Substantia nigra (tissue), 51 donors: ENCODE measurements at places on chromosomes 16 and 17.

- no peak for DNase-seq
These were observed 128.9 kb downstream of the BRIP1 start for GRCh38 chr17:61734466-61734865.

DNA sequence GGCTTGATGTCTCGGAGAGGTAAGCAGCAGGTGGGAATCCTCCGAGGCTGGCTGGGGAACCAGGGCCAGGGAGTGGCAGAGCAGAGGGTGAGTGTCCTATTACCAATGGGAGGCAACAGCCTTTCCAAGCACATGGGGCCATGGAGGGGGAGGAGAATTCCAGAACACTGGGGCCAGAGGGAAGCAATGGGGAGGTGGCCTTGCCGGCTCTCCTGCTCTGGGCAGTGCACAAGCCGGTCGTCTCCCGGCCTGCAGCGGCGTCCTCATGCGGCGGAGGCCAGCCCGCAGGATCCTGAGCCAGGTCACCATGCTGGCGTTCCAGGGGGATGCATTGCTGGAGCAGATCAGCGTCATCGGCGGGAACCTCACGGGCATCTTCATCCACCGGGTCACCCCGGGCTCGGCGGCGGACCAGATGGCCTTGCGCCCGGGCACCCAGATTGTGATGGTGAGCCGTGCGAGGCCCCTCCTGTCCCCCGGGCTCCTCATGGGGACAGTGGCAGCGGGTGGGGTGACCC lies 21.9 kb downstream of the SGSH start:
- DNase-seq = no peak

GRCh38 chr17:12538003-12538402 lies 127.7 kb upstream of the MYOCD start:
- DNase-seq = no peak

DNA sequence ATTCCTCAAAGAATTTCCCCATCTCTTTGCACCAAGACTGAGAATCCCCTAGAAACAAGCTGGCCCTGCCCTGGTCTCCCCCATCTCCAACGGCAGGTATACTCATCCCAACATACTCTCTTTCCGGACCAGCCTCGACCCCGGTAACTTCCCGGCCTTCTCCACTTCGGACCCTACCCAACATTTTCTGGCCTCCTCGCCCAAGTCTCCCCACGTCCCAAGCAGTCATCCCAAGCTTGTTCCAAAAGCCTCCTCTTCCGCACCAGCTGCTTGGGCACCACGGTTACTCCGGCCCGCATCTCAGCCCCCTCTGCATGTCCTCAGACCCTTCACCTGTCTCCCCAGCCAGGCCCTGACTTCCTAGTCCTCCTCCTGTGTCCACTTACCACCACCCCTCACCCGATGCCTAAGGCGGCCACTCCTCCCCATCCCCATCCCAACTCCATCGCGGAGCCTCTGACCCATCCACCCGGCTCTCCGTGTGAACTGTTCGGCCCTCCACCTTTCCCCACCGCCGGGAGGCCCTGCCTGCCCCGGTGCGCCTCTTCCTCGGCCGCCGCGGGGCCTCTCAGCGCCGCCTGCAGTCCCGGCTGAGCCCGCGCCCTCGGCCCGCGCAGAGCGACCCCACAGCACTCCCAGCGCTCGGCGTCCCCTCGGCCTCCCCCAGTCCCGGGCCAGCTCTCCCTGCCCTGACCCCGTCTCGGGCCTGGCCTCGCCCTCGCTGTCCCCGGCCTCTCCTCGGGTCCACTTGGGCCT lies 994 bp downstream of the PITPNA start:
- DNase-seq = no peak

DNA sequence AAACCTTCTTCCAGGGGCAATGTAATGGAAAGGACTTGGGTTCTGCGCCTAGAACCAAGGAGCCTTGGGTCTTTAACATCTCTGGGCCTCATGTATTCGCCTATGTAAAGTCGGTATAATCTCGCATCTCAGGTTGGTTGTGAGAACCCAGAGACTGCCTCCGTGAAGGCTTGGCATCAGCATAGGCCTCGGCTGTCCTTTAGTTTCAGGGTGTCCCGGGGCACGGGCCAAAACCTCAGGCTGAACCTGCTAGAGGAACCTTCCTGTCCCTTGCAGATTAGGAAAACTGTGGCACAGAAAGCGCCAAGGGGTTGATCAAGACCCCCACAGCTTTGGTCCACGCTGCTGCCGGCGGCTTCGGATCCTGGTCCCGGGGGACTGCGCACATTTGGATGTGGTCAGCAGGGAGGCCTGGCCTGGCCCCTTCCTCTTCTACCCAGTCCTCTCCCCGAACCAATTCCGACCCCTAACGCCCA lies 772 bp upstream of the PHAF1 start:
- DNase-seq = no peak

GRCh38 chr17:19398301-19399181 lies 11.6 kb upstream of the MFAP4 start:
- no peak for DNase-seq

DNA sequence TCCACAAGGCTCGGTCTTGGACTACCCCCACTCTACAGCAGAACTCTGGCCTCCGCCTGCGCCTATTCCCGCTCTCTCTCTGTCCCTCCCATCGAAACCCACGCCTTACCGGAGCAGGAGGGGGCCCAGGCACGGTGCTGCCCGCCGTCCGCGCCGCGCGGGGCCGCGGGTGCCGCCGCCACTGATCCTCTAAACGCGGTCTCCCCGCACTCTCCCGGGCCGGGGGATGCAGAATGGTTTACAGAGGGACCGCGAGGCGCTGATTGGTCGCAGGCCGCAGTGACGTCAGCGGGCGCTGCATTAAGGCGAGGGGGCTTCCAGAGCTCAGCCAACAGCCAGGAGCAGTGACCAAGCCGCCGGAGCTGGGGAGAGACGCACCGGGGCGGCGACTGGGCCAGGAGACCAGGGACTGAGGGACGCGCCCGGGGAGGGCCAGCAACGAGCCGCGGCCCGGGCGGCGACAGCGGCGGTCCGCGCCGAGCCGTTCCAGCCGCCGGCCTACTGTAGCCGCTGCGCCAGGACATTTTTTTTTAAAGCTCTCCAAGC lies 747 bp upstream of the LHX1 start:
- no peak for DNase-seq

DNA sequence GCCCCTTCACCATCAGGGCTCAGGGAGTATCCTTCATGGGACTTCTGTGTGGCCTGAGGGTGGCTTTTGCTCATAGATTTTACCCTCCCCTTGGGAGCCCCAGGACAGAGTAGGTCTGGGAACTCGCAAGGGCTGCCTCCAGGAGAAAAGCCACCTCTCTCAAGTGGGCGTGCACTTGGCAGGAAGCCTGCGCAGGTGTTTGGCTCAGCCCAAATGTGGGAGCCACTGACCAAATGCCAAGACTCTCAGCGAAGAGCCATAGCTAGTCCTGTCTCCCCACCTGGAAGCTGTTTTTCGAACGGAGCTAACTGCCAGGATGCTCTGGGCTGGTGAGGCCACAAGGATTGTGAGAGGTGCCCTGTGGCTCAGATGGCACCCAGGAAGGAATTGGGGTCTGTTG lies 2.0 kb upstream of the HSD17B2 start:
- no peak for DNase-seq

DNA sequence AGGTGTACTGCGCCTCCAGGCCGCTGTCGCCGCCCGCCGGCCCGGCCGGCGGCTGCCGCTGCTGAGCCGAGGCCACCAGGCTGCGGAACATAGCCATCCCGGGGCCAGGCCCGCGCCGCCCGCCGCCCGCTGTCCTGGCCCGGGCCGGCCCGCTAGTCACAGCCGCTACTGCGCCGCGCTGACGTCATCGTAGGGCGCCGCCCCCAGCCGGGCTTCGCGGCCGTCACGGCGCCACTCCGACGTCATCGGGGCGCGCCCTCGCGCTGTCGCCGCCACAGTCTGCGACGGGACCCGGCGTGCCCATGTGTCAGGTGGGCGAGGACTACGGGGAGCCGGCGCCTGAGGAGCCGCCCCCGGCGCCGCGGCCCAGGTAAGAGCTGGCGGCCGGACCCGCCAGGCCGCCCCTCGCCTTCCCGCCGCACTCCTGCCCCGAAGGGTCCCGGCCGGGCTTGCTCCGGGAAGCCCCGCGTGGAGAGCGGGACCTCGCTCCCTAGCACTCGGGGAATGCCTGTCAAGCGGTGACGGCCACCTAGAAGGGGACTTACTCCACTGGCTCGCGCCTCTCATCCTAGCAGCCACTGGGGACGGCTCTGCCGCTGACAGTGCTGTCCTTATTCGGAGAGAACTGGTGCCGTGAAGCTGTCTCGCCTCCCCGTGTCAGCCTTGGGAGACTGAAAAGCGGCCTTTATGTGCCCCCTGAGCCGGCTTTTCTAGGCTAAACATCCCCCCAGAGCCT lies at the start of the genes CTU2 and RNF166:
Gene CTU2, plus strand, starts transcription at position 275 of the 736 bp plus-strand sequence. Its CDS starts 28 bp downstream, at position 303.
Gene RNF166, minus strand, starts transcription at position 180 of the 736 bp plus-strand sequence. Its CDS starts 83 bp downstream, at position 97.
- peak; percentile 55 for DNase-seq

DNA sequence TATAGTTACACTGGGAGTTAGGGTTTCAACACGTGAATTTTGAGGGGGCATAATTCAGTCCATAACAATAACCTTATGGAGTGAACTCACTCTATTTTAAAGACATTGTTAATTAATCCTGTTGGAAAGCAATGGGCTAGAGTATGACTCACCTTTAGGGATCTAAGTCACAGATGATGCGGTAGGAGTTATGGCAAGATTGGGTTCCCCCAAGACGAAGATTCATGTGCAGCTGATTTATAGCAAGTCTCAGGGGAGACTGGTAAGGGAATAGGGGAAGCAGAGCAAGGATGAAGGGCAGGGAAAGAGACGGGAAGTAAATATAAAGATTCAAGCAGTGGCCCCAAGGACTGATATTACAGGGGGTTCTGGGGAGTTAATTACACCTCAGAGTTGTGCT lies 159.6 kb upstream of the DNAH9 start:
- no peak for DNase-seq

GRCh38 chr17:58899191-58899590 lies 143.5 kb downstream of the PPM1E start:
- DNase-seq = no peak

- DNase-seq = no peak
These were observed 51.5 kb downstream of the GNAO1 start for GRCh38 chr16:56242740-56243139.

DNA sequence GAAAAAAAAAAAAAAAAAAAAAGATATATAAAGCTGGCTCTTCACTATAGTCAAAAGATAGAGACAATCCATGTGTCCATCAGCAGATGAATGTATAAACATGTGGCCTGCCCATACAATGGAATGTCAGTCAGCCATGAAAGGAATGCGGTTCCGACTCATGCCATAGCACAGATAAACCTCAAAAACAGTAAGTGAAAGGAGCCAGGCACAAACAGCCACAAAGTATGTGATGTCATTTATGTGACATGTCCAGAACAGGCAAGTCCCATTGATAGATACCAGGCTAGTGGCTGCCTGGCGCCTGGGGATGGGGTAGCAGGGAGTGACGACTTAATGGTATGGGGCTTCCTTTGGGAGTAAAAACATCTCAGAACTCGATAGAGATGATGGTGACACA lies 155.7 kb downstream of the CMIP start:
- DNase-seq = no peak

- peak; percentile 69 for DNase-seq
These were observed 48.9 kb upstream of the MRPS23 start for GRCh38 chr17:57898487-57899311.

DNA sequence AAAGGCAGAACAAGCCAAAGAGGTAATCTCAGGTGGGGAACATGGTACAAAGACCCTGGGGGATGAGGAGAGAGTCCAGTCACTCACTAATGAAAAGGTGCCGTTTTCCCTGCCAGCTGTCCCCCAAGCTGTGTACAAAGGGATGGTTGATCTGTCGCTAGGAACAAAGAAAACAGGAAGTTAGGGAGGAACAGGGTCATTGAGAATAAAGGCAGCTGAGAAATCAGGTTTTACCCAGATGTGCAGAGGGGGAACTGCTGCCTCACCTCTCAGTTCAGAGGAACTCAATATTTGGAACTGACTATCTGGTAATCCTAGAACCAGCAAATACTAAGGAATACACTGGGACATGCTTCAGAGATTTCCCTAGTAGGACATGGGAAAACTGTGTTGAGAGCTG lies 1.5 kb downstream of the RSKR start:
- no peak for DNase-seq

GRCh38 chr17:8503807-8504206 lies 68.1 kb downstream of the NDEL1 start:
- no peak for DNase-seq

- DNase-seq = peak; percentile 28
These were observed 20.6 kb downstream of the ADAM11 start for GRCh38 chr17:44779211-44780025.

DNA sequence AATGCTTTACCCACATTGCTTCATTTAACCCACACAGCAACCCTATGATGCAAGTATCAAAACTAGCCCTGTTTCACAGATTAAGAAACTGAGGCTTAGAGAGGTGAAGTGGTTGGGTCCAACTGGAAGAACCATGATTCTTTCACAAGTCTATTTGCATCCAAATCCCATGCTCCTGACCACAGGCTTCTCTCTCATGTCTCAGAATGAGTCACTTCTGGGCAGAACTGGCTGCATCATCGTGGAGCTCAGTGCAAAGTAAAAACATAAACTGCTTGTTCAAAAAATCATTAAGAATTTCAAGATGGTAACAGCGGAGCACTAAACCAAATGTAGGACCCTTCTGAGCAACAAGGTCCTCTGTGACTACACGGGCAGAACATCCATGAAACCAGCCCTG lies 20.2 kb upstream of the CES1 start:
- no peak for DNase-seq

DNA sequence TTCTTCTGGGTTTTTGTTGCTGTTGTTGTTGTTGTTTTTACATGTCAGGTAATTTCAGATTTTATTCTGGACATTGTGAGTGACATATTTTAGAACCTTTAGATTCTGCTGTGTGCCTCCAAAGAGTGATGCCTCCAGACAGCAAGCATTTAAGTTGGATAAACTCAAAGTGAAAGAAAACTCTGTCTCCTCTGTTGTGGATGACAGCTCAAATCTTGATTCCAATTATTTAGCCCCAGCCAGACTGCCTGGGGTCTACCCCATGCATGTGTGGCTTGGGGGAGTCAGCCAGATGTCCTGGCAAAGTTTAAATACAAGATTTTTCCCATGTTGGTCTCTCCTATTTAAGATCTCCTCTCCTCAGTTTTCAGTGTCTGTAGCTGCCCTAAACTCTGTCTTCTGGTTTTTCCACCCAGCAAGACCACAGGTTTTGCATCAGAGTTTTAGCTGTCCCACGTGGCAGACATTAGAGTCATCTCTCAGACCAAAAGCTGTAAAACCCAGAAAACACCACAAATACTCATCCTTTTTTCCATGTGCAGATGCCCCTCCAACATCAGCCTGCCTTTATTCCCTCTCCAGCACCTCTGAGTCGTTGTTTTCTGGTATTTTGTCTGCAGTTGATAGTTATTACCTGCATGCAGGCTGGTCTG lies 19.4 kb upstream of the ZNF469 start:
- DNase-seq = no peak

DNA sequence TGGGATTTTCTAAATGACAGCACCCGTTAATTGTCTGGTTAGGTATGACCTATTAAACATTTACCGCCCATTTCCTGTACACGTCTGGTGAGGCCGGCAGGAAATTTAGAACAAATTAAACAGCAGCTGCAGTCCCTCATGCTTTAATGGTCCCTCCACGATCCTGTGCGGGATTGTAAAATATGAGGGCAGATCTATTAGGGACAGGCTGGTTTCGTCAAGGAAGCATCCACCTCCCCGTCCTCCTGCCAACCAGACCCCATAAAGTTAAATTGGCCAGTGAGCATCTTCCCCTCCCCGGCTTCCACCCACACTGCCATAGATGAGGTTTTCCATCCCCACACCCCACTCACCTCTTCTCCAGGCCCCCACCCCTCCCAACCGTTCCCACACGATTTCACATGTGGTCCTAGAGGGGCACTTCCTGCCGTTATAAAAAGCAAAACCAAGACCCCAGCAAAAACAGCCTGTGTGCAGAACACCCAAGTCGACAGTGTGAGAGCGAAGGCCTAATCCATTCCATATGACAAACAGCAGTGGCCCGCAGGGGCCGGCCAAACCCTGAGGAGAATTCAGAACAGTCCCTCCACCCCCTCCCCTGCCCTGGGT lies 331.9 kb downstream of the FOXL1 start:
- DNase-seq = no peak
